ENCODE measurements at places on chromosomes 2 and 18. TPM values are rescaled to one million over a fixed set of nuclear protein-coding genes. Genes with fewer than 3 reads are reported as not detected.

GRCh38 chr2:47560107-47560819 is 157.3 kb downstream of the MSH2 start:
- no peak for DNase-seq

DNA sequence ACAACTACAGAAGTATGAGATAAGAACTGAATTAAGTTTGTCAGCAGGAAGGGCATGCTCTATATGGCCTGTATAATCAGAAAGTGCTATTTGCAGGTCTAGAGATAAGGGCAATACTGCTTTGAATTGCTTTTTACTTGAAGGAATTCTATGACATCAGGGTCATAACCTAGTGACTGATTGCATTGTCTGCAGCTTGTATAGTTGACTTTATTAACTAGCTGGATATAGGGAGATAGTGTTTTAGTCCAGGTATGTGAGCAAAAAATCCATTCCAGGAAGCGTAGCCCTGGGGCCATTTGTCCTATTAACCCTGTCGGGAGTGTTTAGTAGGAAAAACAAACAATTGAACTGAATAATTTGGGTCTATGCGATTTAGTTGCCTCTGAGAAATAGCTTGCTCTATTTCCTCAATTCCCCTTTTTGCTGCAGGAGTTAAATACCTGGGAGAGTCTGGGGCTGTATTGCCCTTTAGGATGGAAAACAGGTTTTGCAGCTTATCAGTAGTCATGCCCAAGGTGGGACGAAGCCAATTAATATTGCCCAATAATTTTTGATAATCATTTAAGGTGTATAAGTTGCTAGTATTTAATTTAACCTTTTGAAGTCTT is 30.0 kb downstream of the HTR2B start:
- no peak for DNase-seq

GRCh38 chr18:36808681-36809080 is 20.1 kb downstream of the TPGS2 start:
- peak; percentile 54 for DNase-seq

- DNase-seq: no peak
These were observed 80.0 kb downstream of the ETAA1 start for GRCh38 chr2:67476809-67477790.

DNA sequence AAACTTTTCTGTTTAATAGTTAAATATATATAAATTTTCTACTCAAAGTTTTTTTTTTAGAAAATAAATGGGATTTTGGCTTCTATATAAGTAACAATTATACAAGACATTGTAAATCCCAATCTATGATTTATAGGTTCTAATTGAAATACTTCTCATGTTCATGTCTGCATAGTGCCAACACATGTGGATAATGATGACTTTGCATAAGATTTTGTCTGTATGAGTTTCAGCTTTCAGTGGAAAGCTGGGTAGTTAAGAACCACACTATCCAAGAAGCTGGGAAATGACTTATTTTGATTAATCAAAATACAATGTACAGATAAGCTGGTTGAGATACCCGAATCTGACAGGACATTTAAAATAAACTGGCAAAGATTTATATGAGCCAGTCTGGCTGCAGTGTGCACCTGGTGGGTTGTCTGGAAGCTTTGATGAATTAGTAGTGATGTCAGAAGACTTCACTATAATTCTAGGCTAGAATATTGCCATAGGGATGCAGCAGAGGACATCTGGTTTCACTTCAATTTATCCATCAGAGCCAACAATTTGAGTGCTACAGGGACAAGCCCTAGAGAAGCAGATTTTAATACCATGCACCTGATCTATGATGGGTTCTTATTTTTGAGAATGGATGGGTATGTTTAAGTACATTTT is 45.4 kb downstream of the EML6 start:
- no peak for DNase-seq

DNA sequence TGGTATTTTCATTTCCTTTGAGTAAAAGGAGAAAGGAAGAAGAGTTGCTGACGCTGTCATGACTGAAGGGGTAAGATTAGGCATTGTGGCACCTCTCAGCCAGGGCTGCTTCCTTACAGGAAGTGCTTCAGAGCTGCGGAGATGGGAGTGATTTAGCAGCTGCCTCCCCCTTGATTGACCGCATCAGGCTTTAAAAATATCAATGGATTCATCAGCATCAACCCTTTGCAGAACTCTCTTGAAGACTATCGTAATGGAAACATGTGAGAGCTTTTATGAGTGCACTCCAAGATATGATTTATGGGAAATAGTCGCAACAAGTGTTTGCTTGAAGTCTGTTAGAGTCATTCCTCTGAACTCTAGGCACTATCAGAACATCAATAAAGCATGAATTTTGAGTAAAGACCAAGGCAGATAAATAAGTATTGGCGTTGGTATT is 141.1 kb downstream of the CSRNP3 start:
- DNase-seq: no peak

- DNase-seq: no peak
These were observed 70.6 kb upstream of the PSMD14 start for GRCh38 chr2:161237392-161238264.

GRCh38 chr2:182732736-182733135 is 16.7 kb downstream of the DNAJC10 start:
- no peak for DNase-seq

- no peak for DNase-seq
These were observed 7.0 kb downstream of the TNS1 start for GRCh38 chr2:217995731-217996231.

DNA sequence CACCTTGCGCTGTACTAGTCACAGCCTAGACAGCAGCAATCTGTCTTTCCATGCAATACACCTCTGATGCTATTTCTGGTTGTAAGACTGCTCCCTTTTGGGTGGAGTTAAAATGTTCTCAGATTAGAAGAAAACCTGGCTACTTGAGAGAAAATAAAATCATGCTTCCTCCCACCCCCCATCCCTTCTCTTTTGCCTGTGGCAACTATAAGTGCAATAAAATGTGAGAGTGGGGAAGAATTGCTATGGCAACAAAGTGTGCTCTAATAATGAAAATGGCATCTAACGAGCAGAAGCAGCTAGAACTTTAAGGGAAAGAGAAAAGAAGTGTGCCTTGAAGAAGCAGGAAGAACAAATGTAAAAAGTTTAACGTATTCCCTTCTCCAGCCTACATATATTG is 464.2 kb upstream of the FSHR start:
- DNase-seq: no peak

GRCh38 chr18:37538526-37539205 is 26.9 kb downstream of the CELF4 start:
- DNase-seq: no peak

DNA sequence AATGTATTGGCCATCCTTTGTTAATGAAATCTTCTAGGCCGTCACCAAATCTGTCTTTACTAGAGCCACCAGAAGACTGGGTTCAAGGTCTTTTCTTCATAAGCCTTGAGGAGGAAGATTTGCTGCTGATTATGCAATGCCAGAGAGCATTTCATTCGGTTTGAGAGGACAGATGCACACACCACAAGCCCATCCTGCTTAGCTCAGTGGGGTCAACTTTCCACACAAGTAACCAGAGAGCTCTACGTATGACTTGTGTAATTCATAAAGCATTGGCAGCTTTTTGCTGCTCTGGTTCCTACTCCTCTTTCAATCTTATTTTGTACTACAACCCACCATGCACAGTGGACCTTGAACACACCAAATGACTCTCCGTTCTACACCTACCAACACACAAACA is 106.9 kb downstream of the OSR1 start:
- DNase-seq: no peak

GRCh38 chr2:197216361-197216979 is 94.1 kb downstream of the ANKRD44 start:
- DNase-seq: no peak

- peak; percentile 42 for DNase-seq
These were observed 27.5 kb downstream of the SP100 start for GRCh38 chr2:230443541-230443940.

DNA sequence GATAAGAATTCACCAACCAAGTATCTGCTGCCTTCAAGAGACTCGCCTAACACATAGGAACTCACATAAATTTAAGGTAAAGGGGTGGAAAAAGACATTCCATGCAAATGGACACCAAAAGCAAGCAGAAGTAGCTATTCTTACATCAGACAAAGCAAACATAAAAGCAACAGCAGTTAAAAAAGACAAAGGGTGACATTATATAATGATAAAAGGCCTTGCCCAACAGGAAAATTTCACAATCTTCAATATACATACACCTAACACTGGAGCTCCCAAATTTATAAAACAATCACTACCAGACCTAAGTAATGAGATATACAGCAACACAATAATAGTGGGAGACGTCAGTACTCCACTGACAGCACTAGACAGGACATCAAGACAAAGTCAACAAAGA is 41.4 kb downstream of the NEMP2 start:
- DNase-seq: no peak

DNA sequence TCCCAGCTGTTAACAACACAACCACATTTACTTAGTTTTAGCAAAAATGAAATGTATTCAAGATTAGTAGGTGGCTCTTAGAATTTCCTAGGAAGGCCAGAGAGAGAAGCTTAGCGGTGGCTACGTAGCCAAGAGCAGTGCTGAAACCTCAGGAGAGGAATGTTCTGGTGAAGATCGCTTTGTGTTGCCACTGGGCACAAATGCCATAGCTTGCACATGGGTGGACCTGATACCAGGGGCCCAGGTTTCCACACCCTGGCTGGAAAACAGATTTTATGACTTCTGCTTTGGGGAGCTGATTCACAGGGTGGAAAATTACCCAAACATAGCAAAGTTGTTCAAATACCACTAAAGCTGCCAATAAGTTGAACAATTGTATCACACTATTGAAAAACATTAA is 43.4 kb downstream of the THUMPD2 start:
- no peak for DNase-seq

GRCh38 chr2:229910832-229911412 is 10.9 kb downstream of the TRIP12 start:
- no peak for DNase-seq

GRCh38 chr2:203997980-203998809 is 61.6 kb downstream of the ICOS start:
- DNase-seq: no peak

GRCh38 chr2:232831496-232831895 is 38.6 kb upstream of the SNORC start:
- DNase-seq: no peak

DNA sequence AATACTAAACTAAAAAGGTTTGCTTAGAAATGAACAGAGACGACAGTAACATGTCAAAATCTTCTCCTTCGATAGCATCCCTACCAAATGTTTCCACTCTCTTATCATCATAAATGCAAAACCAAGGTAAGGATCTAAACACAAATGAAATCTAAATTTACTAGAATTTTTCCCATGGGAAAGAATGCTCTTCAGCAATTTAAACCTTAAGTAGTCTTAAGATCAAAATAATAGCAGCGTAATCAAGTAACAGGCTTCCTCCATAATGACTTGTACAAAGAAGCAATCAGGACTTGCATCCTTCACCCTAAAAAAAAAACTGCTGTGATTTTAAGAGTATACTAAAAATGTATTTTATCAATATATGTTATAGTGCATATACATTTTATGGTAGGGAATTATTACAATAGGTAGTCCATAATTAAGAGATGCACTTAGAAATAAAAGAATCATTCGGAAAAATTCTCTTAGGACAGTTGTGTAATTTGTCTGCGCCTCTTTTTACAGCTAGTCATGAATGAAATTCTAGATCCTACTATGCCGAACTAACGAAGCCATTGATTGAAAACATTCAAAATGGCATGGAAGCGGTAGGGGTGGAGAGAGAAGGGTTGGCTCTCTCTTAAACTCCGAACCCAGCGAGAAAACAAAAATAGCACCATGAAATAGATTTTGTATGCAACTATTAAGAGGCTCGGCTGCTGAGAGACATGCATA is 1.3 kb downstream of the PGAP1 start:
- no peak for DNase-seq

DNA sequence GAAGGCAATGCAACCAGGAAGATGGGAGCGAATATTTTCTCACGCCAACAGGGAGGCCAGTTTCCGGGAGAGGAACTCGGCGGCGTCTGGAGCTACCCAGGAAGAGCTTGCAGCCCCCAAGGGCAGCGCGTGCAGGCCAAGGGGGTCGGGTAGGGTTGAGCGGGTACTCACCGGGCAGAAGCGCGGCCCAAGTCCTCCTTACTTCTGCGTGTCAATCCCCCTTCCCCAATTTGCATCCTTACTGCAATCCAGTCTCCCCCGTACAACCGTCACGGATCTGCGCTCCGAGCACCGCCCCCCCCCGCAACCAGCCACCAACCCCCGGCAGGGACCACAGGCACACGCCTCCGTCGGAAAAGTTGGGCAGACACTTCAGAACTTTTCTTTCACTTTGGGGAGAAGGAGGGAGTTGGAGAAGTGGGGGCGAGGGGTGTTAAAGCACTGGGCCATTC is 1.3 kb downstream of the ATP8B1 start:
- no peak for DNase-seq

DNA sequence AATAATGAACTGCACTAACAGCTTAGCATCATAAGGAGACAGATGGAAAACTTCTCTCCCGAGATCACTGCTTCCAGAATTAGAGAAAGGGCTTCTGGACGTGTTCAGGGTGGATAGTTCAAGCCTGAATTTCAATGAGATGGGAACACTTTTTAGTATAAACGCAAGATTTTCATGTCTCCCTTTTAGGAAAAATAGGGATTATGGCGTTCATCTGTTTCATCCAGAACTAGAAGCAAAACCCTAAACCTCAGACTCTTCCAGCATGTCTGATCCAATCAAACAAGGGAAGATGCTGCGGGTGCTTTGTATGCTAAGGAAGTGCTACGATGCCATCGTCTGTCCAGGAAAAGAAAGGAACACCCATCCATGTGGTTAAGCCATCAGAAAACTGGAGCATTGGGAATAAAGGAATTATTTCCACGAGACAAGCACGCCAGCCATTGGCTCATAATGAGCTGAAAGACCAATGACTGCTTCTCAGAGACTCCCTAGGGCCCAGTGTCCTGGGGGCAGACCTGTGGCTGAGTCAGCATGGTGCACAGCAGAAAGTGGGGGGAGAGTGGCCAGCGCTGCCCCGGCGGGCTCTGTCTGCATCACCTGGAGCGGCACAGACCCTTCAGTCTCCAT is 65.9 kb upstream of the AFF3 start:
- no peak for DNase-seq

DNA sequence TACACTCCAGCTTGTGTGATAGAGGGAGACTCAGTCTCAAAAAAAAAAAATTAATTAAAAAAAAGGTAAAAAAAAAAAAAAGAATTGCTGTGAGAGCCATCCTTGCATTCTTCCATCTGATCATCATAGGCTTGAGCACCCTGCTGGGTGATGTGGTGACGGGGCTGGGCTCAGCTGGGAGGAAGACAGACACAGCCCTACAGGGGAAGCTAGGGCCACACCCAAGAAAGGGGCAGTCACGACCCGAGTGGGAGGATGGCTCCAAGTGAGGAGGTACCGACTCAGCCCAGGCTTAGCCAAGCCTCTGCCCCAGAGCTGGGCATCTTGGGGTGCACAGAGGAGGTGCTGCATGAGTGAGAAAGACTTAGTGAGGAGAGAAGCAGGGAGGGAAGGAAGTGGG is 165.5 kb downstream of the SH3RF3 start:
- DNase-seq: no peak

GRCh38 chr2:188788621-188789020 is 185.6 kb upstream of the COL3A1 start:
- DNase-seq: peak; percentile 51

Gene SLC14A1
- 0.21 TPM for polyA plus RNA-seq

Gene ADD2
- polyA plus RNA-seq: 0.87 TPM

Gene TOGARAM2
- 0.10 TPM for polyA plus RNA-seq

Gene ACMSD
- not detected for polyA plus RNA-seq

Gene LMAN2L
- 15.1 TPM for polyA plus RNA-seq

Gene POTEI
- polyA plus RNA-seq: not detected

Gene GAL3ST2
- not detected for polyA plus RNA-seq

Gene POTEJ
- not detected for polyA plus RNA-seq

Gene GKN2
- not detected for polyA plus RNA-seq

Gene DSEL
- 0.95 TPM for polyA plus RNA-seq

Gene KCNJ13
- polyA plus RNA-seq: not detected

Gene EMILIN1
- 0.25 TPM for polyA plus RNA-seq

Gene ASIC4
- not detected for polyA plus RNA-seq
